ENCODE measurements at places on chromosomes 11 and 22.

- DNase-seq = no peak
These were observed 729.8 kb upstream of the ANO3 start for GRCh38 chr11:25602149-25602548.

GRCh38 chr22:45296628-45297297 lies 12.0 kb downstream of the UPK3A start:
- peak; percentile 65 for DNase-seq

DNA sequence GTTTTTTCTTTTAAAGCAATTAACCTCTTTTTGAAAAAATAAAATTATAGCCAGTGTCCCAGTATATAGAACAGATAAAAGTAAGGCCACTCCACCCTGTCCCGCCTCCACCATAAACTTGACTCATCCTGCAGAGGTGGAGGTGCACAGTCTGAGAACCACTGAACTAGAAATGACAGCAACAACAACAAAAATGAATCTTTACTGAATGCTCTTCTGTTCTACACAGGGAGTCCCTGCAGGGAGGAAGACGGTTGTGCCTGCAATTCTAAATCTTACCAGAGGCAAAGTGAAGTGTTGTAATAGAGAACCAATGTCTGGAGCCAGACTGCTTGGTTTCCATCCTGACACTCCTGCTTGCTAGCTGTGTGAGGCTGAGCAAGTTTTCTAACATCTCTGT lies 162.3 kb downstream of the FBXO7 start:
- no peak for DNase-seq

DNA sequence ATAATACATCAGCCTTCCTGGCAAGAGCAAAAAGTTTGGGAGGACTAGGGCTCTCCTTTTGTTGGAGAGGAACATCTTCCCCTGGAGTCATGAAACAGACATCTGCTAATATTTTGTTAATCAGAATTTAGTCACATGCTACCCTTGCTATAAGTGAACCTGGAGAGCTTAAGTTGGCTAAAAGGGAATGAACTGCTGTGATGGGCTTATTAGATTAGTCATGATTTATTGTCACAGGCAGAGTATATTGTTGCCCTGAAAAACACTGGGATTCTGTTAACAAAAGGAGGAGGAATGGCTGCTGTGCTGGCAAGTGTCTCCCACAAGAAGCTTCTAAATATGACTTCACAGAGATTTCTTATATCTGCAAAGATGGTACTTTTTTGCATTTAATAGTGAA lies 16.0 kb downstream of the TCP11L1 start:
- no peak for DNase-seq

GRCh38 chr11:64759131-64759721 lies 548 bp downstream of the PYGM start:
- no peak for DNase-seq

- no peak for DNase-seq
These were observed 369.7 kb downstream of the MN1 start for GRCh38 chr22:27431896-27432295.

DNA sequence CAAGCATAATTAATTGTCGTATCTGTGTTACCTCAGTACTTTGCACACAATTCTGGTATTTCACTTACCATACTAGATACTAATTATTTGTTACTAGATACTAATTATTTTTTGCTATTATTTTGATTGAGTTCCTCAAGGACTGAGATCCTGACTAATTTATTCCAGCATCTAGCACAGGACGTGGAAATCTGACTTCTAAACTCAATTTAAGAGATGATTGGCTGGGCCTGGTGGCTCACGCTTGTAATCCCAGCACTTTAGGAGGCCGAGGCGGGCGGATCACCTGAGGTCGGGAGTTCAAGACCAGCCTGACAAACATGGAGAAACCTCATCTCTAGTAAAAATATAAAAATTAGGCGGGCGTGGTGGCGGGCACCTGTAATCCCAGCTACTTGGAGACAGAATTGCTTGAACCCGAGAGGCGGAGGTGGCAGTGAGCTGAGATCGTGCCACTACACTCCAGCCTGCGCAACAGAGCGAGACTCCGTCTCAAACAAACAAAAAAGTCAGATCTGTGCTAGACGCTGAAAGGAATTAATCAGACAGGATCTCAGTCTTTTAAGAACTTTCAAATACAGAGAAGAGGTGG lies 527 bp upstream of the MRPL48 start:
- no peak for DNase-seq

DNA sequence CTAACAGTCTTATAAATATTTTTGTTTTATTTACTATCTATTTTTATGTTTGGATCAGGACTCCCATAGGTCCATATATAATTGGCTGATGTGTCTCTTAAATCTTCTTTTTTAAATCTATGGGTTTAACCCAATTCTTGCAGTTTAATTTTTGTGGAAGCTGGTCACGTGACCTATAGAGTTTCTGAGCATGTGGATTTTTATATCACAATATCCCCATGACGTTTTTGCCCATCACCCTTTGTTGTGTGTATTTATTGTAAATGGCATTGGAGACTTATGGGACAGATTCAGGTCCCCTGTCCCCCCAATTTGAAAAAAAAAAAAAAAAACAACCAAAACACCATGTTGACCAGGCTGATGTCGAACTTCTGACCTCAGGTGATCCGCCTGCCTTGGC lies 78.8 kb upstream of the PRODH start:
- no peak for DNase-seq

- DNase-seq = no peak
These were observed 422.4 kb downstream of the TENM4 start for GRCh38 chr11:79018371-79018849.

DNA sequence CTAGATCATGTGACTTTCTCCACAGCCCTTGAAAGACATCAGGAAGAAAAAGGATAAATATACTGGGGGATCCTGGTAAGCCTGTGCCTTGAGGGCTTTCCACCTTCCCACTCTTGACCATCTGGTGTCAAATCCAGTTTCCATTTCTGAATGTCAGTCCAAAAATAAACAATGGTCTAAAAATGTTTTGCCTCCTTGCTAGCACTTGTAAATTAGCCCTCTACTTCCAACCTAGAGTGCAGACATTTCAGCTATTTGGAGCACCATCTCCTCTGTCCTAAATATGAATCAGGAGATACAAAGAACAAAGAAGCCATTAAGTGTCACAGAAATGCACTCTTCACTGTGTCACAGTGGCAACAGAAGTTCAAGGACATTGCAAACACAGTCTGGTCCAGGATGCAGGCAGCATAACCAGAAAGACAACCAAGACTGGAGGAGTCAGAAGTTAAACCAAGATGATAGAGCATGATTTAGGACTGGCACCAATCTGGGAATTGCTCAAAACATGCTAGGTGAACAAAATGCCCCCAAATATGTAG lies 88.1 kb downstream of the CCDC34 start:
- DNase-seq = no peak

GRCh38 chr11:128621601-128622501 lies 34.5 kb upstream of the ETS1 start:
- DNase-seq = no peak

DNA sequence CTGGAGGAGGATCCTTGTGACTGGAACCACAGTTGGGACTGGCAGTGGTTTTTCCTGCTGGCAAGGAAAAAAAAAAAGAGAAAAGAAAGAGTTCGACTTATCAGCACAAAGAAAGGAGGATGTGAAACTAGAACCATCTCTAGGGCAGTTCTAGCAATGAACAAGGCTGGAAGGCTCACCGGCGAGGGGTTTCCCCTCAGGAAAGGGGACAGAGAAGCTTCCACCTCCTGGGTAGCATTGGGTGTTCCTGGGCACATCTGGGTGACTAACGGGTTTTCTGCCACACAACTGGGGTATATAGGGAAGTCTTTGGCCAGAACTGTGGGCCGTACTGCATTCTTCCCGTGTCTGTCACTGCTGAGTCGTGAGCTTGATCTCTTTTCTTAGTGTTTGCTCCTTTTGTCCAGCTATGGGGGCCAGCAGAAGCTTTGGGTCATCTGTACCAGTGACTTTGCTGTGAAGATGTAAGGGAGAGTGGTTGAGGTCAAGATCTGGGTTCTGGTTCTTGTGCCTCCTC lies 109.4 kb upstream of the OR4B1 start:
- peak; percentile 34 for DNase-seq

- DNase-seq = no peak
These were observed 878.1 kb downstream of the BRD1 start for GRCh38 chr22:48949375-48950149.

DNA sequence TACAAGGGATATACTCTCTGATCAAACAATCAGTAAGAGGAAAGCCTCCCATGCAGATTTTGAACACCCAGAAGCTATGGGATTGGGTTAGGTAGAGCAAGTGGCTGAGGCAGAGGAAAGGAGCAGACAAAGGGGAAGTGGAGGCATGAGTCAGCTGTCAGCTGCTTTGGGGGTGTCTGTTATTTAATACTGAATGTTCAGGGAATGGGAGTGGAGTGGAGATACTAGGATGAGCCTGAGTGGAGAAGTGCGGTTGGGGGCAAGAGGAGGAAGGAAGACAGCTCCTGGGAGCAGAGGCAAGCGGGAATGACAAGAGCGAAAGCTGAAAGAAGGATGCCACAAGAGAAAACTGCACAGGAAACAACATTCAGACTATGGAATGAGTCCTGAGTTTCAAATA lies 22.7 kb upstream of the TMPRSS5 start:
- no peak for DNase-seq

- no peak for DNase-seq
These were observed 41.3 kb downstream of the NARS2 start for GRCh38 chr11:78533399-78533798.

- no peak for DNase-seq
These were observed 579 bp downstream of the TANGO2 start for GRCh38 chr22:20021196-20022181.

DNA sequence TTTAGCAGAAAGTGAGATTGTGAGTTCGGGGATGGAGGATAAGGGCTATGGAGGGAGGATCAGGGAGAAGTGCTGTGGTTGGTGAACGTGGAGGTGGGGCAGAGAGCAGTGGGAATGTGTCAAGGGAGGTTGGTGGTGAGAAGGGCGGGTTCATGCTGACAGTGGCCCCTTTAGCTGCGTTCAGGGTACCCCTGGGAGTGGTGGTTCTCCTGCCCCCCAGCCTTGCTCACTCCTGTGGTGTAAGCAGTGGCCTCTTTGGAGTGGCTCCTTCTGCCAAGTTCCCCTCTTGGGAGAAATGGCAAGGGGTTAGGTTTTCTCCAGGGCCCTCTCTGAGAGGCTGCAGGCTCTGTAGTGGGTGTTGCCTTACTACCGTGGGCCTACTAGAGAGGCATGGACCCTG lies 16.1 kb upstream of the NECTIN1 start:
- no peak for DNase-seq

DNA sequence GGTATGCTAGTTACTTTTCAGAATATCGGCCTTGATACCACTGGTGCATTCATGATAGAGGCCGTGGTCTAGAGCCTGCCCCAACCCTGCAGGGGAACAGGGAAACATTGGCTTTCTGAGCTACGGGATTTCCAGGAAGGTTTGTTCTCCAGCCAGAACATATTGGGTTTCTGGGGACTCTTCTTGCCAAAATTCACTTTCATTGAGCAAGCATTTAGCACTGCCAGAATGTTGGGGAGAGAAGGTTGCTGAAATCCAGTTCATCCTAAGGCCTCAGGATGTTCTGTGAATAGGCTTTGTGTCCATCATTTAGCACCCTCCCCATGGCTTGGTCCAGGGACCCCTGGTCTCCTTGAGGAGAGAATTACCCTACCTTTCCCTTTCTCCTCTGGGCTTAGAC lies 36.7 kb downstream of the DRG1 start:
- DNase-seq = no peak

- DNase-seq = no peak
These were observed 7.4 kb downstream of the RAB38 start for GRCh38 chr11:88167853-88168252.
